ENCODE measurements at places on chromosomes 4 and X.

GRCh38 chrX:53984895-53985294, 59.4 kb downstream of the PHF8 start:
- DNase-seq: no peak

DNA sequence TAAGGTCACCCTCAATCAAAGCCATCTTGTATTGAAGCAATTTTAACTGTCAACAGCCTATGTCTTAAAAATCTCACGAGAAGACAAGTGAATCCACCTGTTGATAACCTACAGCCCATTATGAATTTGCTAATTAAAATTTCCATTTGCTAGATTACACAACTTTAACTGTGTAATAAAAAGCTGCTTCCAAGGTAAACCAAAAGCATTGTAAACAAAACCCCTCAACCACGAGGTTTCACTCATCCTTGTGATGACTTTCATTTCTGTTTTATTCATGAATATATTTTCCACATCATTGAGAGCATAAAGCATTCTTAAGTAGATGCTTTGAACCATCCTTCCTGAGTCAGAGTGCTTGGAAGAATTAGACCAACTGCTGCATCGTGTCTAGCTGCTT, 217.5 kb upstream of the GYPA start:
- DNase-seq: no peak

GRCh38 chrX:135273162-135273561, 21.3 kb downstream of the ETDA start:
- DNase-seq: no peak

DNA sequence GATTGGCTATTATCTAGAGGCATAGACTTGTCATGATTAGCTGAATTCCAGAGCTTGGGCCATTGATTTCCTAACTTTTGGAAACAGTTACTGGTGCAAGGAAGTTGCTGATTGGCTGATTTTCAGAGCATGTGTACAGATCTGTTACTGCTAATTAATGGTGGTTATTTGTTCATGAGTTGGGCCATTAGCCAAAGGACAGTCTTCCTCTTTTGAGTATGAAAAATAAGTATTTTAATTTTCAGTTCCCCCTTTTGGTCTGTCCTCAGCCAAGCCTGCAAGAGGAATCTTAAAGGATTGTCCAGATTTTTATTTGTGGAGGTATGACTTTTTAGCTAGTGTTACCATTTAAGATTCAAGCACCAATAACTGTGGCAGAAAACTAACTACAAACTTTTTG, 7.0 kb upstream of the DSPP start:
- DNase-seq: no peak

- no peak for DNase-seq
Observed at GRCh38 chr4:138405466-138405891, 163.3 kb upstream of the SLC7A11 start.

- no peak for DNase-seq
Observed at GRCh38 chrX:129954804-129955203, 27.6 kb upstream of the BCORL1 start.

- no peak for DNase-seq
Observed at GRCh38 chr4:123345935-123346300, 50.7 kb upstream of the SPRY1 start.

- no peak for DNase-seq
Observed at GRCh38 chr4:11869191-11869870, 440.6 kb upstream of the HS3ST1 start.

DNA sequence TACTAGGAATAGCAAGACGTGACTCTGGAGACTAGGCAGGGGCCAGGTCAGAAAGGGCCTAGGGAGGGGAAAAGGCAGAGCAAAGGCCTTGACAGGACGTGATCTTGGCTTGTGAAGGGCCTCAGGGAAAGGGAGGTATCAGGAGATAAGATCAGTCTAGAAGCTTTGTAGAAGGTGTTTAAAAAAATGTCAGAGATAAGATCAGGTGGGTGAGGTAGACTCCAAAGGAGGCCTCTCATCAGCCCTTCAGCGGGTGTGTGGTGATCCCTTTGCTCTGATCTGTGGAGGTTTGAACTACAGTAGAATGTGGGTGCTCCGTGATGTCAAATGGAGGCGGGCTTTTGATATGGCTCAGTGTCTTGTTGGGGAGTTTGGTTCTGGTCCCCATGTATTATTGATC, 78.8 kb upstream of the PRPS1 start:
- no peak for DNase-seq

- no peak for DNase-seq
Observed at GRCh38 chrX:3504916-3505315, 158.5 kb upstream of the MXRA5 start.

DNA sequence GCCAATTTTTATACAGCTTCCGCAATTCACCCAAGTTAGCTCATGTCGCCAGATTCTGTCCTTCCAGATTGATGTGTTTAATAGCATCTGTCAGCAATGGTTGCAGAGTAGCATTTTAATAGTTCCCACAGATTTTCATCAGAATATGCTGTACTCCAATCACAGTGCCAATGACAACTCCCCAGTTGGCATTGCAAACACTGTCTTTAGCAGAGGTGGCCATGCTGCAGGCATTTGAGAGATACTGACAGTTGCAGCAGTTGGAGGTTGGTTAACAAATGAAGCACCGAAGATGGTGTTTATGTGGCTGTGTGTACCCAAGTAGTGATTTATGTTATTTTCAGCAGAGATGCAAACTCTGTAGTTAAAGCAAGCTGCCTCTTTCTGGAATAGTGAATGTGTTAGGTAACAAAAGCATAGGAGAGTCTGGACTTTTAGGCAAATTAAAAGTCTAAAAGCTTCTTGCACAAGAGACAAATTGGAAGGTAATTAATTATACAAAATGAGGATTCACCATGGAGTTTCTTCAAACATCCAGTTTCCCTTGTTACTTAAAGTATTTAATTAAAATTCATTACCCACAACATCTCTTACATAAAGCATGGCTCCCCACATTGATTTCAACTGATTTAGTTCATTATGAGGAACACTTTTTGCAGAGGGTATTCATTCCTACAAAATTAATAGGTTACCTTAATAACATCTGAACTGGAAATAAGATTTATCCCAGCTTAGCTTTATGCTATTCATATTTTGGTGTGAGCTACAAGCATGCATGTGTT, 65.2 kb downstream of the PARM1 start:
- DNase-seq: no peak

- no peak for DNase-seq
Observed at GRCh38 chr4:73211968-73212367, 46.6 kb downstream of the ANKRD17 start.

DNA sequence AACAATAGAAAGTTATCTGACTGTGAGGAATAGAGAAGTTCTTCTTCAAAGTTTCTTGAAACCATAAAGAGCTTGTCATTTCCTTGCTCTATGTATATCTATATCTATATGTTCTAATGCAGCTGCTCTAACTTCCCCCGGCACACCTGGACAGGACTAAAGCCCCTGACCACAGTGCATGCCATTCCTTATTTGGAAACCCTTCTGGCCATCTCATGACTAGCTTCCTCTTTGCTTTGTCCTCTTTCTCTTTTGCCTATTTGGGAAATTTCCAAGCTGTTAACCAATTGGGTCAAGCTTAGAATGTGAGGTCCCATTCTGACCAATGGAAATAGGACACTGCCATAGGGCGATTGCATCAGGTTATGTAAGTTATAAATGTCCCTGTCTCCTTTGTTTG, 1481.1 kb downstream of the STIM2 start:
- no peak for DNase-seq

DNA sequence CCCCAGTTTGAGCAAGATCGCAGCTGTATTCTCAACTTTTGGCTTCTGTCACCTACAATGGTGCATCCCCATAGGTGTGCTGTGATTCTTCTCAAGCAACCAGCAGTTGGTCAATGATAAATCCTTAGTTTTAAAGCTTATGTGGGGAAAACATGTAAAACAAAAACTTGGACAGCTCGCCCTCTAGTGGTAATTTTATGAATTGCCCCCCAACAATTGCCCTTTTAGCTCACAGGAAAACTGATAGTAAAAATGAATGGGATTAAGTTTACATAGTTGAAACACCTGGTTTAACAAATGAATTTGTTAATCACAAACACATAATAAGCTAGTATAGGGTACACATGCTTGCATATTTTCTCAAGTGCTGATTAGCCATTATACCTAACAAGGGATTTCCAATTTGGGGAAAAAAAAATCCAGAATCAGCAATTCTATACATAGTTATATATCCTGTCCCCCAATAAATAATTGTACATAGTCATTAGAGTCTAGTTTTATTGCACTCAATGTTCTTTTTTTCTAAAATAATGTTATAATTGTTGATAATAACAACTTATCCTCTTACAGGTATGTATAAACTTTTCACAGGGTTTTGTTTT, 30.1 kb downstream of the TEX13A start:
- no peak for DNase-seq

GRCh38 chr4:3329887-3330286, 37.1 kb downstream of the RGS12 start:
- DNase-seq: no peak

DNA sequence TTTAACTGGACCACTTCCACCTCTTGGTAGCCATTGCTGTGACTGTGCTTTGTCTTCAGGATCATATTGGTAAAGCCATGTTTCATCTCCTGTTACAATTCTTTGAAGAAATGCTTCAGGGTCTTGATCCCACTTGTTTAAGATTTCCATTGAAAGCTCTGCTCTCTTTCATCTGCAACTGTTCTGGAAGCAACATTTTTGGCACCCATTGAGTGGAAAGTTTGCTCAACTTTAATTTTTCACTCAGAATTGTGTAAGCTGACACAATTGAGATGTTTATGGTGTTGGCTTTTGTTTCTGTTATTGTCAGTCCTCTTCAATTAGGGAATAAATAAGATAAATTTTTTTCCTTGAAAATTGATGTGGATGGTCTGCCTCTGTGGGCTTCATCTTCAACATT, 237.4 kb downstream of the MAPK10 start:
- no peak for DNase-seq

- DNase-seq: no peak
Observed at GRCh38 chrX:132651421-132652086, 162.7 kb upstream of the MBNL3 start.

DNA sequence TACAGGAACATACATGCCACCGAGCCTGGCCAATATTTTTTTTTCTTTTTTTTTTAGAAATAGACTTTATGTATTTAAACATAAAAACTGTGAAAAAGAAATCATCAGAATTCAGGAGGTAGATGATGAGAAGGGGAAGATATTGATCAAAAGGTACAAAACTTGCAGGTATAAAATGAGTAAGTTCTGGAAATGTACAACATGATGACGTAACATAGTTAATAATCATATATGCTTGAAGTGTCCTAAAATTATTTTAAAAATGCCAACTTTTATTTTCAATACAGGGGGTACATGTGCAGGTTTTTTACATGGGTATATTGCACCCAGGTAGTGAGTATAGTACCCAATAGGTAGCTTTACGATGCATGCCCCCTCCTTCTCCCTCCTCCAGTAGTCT, 337.6 kb downstream of the GRID2 start:
- no peak for DNase-seq

DNA sequence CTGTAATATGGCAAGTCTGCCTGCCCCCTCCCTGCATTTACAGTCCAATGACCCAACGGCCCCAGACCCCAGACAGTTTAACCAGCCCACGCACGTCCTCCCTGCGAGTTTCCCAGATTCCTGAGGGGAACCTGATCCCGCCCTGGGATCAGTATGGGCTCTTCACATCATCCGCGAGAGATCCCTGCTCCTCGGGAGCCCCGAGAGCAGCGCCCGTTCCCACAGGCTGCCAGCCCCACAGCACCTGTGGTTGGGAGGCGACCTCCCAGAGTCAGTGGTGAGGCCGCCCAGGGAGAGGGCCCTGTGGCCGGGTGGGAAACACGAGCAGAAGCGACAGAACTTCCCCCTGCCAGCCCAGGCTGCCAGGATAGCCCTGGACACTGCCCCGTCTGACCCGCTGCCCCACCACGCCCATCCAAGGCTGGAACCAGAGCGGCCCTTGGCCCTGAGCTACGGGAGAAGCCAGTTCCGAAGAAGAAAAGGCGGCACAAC, 32.8 kb downstream of the TSC22D3 start:
- DNase-seq: no peak

DNA sequence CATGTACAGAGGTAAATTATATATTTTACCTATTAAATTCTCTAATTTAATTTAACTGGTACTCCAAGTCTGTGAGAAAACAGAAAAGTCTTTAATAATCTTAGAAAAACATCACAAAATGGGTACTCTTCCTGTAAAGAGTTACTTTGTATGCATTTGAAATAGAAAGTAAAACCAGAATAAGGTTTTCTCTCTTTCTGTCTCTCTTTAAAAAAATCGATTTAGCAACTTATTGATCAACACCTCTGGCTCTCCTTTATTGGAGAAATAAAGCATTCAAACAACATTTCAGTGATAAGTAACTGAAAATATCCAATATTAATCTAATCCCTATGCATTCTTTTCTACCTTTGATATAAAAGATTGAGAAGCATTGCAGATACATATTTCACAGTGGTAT, 27.4 kb downstream of the ATOH1 start:
- no peak for DNase-seq

GRCh38 chr4:38024206-38024509, 64.0 kb downstream of the PTTG2 start:
- no peak for DNase-seq

GRCh38 chrX:103453655-103454054, 65.6 kb downstream of the RAB40A start:
- DNase-seq: no peak

DNA sequence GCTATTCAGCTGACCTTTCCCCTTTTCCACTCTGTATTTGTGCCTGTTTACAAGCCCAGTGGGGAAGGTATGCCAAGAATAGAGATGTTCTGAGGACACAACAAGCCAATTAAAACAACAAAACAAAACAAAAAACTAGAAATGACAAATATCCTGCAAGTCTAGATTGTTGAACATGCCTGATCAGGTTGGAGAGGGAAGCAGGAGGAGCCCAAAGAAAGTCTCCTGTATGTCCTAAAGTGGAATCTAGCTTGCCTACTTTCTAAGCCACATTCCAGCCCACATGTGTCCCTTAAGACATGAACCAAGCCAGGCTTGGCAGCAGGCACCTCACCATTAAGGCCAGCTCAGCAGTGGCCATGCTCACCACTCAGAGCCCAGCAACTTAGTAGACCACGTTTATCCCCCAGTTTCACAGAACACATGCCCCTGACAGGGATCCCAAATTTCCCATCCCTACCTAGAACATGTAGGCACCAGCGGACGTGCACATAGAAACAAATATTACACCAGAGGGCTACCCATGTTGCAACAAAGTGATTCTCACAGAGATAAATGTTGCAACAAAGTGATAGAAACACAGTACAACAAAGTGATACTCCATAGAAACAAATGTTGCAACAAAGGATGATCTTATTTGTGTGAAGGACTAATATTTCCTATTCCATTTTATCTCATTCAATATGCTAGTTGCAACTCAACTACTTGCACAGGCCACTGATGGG, 48.3 kb downstream of the CD99L2 start:
- DNase-seq: no peak

DNA sequence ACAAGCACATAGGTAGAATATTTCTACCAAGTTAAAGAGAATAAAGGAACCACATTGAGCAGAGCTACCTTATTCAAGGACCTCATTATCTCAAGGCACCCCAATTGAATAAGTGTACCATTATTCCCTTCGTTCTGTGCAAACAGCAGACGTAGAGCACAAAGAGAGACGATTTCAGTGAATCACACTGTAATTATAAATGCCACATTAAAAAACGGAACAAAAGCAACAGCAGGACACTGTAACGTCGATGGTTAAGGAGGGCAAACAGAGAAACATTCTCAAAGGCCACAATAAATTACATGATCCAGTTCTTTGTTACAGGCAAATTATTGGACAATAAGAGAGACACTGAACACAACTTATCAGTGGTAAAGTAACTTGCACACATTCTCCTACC, 644.1 kb upstream of the TENM3 start:
- DNase-seq: no peak

Measured in activated CD8-positive, alpha-beta memory T cell treated with anti-CD3 and anti-CD28 coated beads for 4 hours (primary cell).